Muscle of back (tissue), 13 donors: ENCODE measurements at places on chromosomes 1 and 21. TPM values are rescaled to one million over a fixed set of nuclear protein-coding genes. Genes with fewer than 3 reads are reported as not detected.

ADGRL2 gene
- 74.9 TPM for polyA plus RNA-seq

PM20D1 gene
- polyA plus RNA-seq = 0.09 TPM

CYP4A11 gene
- polyA plus RNA-seq = 0.50 TPM

FAM167B gene
- polyA plus RNA-seq = 3.6 TPM

OR2T11 gene
- polyA plus RNA-seq = not detected

C1orf50 gene
- 9.0 TPM for polyA plus RNA-seq

SLC44A5 gene
- polyA plus RNA-seq = 0.50 TPM

RNF207 gene
- 27.7 TPM for polyA plus RNA-seq

TLR5 gene
- 5.8 TPM for polyA plus RNA-seq

DEPDC1 gene
- 6.5 TPM for polyA plus RNA-seq

MPZ gene
- 17.4 TPM for polyA plus RNA-seq

TMCC2 gene
- 19.9 TPM for polyA plus RNA-seq

ZNF691 gene
- polyA plus RNA-seq = 9.0 TPM

DNA sequence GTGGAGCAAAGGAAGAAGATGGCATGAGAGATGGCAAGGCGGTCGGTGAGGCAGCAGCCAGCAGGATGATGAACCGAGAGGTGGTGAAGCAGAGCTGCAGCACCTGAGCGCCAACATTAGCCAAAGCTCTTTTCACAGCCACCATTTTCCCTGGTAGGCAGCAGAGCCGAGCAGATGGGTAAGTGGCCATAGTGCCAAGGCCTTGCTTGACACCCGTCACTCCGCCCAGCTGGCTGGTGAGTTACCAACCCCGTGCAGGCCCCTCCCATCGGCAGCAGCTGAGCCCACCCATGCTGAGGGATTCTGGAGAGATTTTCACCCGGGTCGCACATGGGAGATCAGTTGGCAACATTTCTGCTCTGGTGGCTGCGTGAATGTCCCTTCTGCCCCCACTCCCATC, 647.7 kb downstream of the PTPRU start:
- no peak for DNase-seq

- DNase-seq = no peak
These were observed 2.6 kb upstream of the GJB3 start for GRCh38 chr1:34778381-34778780.

DNA sequence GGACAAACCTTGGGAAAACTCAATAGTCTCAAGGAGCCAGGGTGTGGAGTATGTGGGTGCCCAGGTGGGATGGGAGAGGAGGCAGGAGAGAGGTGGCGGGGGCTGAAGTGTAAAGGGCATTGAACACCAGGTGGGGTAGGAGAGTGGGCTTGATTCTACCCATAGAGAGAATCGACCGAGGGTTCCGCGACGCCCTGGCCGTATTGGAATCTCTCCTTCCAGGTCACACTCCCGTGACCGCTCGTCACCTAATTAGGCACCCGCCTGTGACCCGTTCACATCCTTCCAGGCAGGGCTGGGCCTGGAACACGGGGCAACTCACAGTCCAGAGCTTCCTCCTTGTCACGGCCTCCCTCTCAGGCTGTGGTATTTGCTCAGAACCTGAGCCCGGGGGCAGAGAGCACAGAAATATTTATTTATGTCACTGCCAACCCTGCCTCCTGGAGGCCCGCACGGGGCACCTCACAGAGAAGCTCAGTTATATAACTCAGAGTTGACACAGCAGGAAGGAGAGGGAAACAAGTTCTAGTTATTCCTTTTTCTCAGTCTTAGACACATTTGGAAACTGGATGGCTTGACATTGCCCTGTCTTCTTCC, 12.0 kb downstream of the NCMAP start:
- DNase-seq = no peak

DNA sequence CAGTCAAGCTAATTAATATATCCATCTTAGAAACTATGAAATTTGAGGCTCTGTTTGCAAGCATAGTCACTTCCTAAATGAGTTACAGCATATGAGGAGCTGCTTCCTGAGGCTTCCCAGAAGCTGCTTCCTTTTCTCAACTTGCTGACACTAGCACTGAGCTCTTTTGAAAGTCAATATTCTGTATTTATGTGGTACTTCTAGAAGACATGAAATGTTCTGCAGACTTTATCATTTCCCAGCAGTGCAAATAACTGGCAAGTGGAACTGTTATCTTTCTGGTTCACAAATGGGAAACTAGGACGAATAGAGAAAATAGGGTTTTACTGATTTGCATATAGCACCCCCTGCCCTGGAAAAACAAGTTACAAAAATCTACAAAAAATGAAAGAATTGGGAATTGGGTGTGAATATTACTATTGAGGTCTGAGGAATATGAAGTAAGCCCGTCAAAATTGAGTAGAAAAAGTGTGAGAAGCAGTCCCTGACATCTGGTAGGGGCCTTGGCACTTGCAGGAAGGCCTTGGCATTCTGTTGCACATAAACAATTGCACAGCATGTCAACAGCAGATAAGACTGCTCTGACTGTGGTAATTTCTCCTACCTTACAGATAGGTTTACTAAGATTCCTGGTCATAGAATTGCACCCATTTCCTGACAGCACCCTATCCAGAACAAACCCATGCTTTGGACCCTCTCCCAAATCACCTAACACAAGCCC, 7.1 kb downstream of the GIPC2 start:
- DNase-seq = no peak

- peak; percentile 65 for DNase-seq
These were observed 147.3 kb downstream of the DUSP10 start for GRCh38 chr1:221594576-221594975.

GRCh38 chr1:71303617-71304041, 222.8 kb upstream of the ZRANB2 start:
- DNase-seq = no peak

GRCh38 chr1:24413350-24414163, at the start of gene STPG1:
STPG1 (minus strand) TSS chr1:24413782; CDS start chr1:24401388, 12,394 bp downstream.
- peak; percentile 91 for DNase-seq

DNA sequence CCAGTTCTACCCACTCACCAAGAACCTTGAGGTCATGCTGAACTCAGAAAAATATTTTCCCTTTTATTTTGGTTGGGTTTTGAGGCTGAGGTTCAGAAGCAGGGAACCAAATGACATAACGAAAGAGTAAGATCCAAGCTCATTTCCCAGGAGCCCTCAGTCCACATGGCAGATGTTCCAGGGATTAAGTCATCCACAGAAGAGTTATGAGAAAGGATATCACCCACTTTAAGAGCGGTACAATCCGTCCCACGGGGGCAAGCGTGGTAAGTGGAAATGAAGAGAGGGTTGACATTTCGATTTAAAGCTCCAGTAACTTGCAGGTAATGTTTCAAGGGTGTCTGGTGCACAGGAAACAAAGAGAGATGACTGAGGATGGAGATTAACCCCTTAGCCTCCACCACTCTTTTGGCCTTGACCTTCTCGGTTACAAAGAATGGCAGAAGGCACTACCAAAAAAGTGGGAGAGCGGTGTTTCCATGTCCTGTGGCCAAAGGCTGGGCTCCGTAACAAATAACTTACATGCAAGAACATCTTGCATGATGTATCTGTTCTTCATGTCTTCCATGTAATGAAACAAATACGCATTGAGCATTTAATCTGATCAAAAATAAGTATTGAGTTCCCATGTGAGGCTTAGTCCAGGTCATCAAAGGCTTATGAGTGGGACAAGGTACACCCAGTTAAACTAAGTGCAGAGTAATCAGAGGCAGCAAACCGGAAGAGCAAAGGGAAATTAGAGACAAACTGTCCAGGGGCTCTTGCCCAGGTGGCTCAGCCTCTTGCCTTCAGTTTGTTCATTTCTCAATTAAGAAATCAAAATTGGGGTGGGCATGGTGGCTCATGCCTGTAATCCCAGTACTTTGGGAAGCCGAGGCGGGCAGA, 241.4 kb downstream of the TOMM20 start:
- peak; percentile 77 for DNase-seq

DNA sequence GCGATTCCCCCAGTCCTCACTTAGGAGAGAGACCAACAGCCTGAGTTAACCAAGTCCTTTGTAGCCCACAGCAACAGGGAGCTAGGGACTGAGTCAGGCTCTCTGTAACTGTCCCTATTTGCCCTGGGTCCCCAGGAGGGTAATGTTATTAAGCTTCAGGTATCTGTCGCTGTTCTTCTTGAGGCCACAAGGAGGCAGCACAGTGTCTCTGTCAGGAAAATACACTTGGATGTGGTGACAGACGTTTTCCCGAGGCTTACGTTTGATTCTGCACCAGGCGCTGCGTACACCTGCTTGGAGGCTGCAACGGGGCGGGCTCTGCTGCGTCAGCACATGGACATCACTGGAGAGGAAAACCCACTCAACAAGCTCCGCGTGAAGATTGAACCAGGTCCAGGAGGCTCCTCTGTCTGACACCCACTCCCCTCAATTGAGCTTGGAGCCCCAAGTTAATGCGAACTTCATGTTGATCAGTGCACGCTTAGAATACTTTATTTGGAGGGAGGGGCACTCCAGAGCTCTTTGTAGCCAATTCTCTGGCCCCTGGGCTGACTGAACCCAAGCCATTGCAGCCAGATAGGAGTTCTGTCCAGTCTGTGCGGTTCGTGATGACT, 10.7 kb upstream of the ELF3 start:
- DNase-seq = peak; percentile 12

DNA sequence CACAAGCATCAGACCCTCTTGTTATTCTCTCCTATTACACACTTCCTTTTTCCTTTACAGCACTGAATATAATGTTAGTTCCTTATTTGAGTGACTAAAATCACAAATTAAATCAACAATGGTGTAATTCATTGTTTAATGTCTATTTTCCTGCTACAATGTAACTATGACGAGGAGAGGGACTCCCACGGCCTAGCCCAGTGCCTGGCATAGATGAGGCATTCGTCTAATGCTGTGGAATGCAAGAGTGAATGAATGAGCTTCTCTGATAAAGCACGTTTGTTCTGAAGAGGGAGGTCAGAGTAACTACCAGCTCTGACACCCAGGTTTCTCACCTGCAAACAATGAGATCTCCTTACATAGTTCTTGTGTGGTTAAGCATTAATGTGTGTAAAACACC, 479.4 kb downstream of the OMA1 start:
- DNase-seq = no peak

- no peak for DNase-seq
These were observed 1379.1 kb upstream of the ADGRL4 start for GRCh38 chr1:80385650-80386049.

DNA sequence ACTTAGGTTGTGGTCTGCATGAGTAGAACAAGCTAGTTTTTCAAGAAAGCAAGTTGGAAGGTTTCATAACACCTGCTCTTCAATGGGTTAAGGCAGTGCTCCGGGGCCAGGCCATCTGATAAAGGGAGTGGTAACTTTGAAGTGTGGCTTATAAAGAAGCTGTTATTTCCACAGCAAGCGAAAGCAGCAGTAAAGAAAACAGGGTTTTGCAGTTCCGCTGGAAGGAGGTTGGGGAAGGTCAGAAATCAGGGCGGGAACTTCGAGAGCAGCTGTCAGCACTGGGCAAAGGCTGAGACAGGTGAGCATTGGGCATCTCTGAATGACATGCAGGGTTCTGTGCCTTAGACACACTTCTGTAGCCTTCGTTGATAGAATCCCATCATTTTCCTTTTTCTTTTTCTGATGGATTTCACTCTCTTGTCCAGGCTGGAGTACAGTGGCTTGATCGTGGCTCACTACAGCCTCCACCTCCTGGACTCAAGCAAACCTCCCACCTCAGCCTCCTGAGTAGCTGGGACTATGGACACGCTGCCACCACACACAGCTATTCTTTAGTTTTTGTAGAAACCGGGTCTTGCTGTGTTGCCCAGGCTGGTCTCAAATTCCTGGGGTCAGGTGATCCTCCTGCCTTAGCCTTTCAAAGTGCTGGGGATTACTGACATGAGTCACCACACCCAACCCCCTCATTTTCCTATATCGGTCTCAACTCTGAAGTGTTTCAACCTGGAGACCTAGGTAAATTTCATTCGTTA, 20.5 kb downstream of the TMEM51 start:
- DNase-seq = no peak

- DNase-seq = no peak
These were observed 20.2 kb upstream of the GPR137B start for GRCh38 chr1:236122176-236122575.

- DNase-seq = no peak
These were observed 12.3 kb downstream of the RNU1-2 start for GRCh38 chr1:16907870-16908758.

- no peak for DNase-seq
These were observed 295.5 kb downstream of the KCNT2 start for GRCh38 chr1:196312739-196313138.

DNA sequence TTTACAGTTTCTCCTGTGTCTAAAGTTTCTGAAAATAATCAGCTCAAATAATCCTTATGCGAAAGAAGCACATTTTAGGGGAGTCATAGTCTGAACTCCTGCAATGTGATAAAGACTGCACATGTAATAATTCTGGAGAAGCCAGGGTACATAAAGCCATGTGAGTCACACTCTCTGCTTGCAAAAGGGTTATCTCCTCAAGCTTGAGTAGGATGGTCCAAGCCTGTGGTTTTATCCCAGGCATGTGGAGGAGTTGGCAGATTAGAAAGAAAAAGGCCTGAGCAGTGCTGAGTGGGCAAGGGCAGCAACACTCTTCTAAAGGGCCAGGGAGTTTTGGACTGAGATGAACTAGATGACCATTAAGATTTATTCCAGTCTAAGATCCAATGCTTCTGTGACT, 220.4 kb downstream of the RHOU start:
- no peak for DNase-seq

GRCh38 chr1:227170361-227171166, 147.7 kb downstream of the CDC42BPA start:
- DNase-seq = no peak

DNA sequence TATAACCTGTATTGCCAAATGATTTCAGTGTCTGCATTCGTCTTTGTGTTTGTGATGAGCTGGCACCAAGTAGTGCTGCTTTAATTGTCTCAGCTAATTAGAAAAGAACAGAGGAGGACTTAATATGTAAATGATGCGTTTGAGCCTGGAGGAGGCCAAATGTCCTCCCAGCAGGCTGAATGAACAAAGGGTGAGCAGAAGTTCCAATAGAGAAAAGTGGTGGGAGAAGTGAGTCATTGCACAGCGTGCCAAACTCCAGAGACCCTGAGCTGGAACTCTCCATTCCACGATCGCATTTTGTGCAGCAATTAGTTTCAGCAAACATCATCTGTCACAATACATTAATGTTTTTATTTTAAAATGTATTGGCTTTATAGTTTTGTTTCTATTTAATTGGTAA, 17.9 kb downstream of the ETV3L start:
- DNase-seq = no peak

GRCh38 chr1:28087614-28088167, 719 bp downstream of the EYA3 start:
- no peak for DNase-seq

DNA sequence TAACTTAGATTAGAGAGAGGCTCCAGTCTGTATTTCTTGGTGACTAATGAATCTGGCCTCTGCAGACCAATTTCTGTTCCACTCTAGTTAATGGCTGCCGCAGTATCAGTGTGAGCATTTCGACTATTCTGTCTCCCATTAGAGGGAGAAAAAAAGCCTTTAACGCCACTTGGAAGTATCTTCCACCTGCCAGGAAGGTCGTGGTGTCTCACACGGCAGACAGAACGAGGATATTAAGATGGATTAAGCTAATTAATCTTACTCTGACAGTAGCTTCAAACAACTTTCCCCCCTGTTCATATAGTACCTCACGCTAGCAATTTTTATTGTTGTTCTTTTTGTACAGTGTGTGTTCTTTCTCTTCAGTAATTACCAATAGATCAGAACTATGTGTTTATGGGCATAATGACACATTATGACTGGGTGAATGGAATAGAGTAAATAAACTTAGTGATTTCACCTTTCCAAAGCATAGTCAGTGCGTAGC, 153.8 kb downstream of the ADGRL2 start:
- no peak for DNase-seq

GRCh38 chr1:203351037-203351625, at the start of gene FMOD:
FMOD (minus strand) TSS chr1:203351122; CDS start chr1:203348270, 2,852 bp downstream.
- DNase-seq = peak; percentile 95

GRCh38 chr21:41435706-41436105, 9.7 kb downstream of the MX1 start:
- no peak for DNase-seq

GRCh38 chr1:235632506-235633401, 16.8 kb downstream of the GNG4 start:
- peak; percentile 36 for DNase-seq
